LoVo (cell line): ENCODE measurements at places on chromosomes 4 and X.

DNA sequence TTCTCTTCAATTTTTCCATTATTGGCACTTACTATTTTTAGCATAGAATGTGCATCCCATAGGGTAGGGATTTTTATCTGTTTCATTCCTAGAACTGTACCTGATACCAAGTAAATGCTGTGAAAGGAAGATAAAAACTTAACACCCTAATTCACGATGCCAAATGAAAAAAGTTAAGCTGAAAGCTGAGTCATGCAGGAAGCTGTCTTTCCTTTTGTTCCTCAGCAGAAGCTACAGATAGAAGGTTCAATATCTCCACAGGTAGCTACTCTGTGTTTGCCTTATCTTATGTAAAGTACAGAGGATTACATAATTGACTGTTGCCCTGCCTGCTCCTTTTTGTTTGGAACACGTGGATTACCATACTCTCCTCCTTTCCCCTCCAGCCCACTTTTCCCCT lies 77.0 kb downstream of the LRP2BP start:
- no peak for DNase-seq

DNA sequence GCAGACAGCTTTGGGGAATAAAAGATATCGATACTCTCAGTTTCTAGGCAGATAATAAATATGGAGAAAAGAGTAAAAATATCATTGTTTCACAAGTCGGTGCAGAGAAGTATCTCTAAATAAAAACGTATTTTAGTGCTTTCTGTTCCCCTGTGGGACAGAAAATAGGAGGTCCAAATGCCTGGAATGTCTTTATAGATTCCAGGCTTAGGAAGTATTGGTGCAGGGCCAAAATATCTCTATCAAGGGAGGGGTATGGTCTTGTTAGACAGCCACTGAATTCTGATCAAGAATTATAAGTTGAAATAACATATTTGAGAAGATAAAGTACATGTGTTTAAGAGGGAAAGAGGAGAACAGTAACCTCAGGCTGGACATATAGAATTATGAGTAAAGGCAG lies 596.4 kb downstream of the PCDH18 start:
- DNase-seq, result no peak

GRCh38 chr4:125911058-125911457 lies 596.3 kb downstream of the FAT4 start:
- no peak for DNase-seq

GRCh38 chr4:82331814-82332213 lies 42.0 kb downstream of the HNRNPD start:
- DNase-seq, result no peak

DNA sequence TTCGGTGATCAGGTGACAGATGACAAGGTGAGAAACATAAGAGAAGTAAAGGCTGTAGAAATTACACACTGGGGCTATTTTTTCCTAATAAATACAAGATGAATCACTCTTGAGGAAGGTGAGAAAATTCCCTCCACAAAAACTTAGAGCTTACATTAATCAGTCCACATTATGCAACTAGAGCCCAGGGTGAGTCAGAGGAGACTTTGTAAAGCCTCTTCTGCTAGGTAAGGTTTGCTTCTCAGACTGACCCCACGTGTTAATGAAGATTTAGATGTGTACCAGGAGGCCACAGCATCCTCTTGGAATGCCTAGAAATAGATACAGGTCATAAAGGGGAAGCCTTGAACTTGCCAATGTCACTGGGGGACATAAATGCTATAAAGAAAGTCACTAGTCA lies 396.0 kb upstream of the SMIM31 start:
- DNase-seq, result no peak

DNA sequence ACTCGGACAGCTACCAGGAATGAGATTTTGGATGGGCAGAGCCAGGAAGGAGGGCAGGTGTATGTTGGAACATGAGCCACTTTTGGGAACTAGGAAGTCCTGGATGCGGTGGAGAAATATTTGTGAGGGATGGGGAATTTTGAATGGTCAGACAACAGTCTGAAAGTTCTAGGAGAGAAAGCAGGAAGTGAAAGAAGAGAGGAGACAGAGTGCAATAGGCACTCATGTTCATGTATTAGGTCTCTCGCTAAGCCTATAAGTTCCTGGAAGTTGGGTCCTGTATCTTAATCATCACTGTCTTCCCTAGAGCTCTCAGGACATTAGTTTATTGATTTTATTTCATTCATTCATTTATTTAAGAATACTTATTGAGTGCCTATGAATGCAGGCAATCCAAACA lies 65.7 kb upstream of the CITED1 start:
- no peak for DNase-seq

DNA sequence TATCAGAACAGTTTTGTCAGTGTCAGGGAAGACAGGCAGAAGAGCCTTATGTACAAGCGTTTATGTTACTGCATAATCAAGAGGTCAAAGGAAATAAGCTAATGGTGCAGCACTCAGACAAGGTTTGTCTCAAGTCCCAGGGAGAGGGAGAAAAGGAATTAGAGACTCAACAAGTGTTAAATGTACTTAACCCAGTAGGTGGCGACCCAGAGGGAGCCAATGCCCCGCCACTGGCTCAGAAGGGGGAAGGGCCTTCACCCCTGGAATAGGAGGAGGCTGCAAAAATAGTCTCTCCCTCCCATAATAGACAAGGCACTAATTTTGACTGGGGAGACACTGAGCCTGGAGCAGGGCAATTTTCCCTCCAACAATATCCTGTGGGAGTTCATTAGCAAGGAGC lies 14.1 kb upstream of the PAPSS1 start:
- no peak for DNase-seq

- no peak for DNase-seq
These were observed 88.0 kb upstream of the TLR2 start for GRCh38 chr4:153595894-153596601.

GRCh38 chr4:40321574-40322275 lies 13.4 kb upstream of the CHRNA9 start:
- no peak for DNase-seq

GRCh38 chr4:87316961-87317360 lies 5.7 kb downstream of the HSD17B13 start:
- DNase-seq, result no peak

DNA sequence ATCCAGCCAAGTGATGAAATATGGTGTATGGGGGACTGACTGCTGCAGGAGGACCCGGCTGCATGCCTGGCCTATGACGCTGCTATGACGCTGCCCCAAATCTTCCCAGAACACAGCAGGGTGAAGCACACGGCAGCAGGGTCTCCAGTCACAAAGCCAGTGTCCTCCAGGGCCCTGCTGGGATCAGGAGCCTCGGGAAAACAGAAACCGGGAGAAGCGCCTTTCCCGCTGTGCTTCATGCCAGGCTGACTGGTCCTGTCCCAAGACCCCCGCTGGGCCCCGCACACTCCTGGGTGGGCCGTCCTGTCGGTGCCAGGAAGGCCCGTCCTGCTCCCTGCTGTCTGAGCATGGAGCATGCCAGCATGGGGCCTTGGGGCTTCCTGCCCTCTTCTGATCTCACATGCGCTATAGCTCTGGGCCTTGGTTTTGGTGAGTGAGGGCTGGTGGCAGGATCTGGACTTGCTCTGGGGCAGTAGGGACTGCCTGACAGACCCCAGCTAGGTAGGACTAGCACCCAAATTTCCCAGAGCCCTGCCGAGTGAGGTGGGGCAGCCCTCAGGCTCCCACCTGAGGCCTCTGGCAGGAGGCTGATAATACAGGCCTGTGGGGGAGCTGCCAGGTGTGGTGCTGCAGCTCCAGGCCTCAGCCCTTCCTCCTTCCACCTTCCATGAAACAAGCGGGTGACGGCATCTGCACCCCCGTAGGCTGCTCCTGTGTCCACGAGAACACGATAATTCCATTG lies 64.0 kb downstream of the ACOX3 start:
- DNase-seq, result no peak

GRCh38 chrX:125998432-125998831 lies 167.7 kb downstream of the DCAF12L2 start:
- peak; percentile 0 for DNase-seq

DNA sequence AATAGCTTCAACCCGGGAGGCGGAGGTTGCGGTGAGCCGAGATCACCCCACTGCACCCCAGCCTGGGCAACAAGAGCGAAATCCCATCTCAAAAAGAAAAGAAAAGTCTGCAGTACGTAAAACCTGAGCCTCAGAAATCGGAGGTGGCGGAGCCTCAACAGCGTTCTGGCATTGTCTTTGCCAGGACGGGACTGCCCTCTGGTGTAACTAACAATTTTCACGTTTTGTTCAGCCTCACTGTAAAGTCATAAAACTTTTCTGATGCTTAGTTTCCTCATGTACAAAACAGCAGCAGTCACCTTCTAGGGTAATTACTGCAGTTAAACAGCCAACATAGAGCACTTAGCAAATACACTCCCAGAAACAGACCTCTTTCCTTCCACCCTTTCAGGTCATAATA lies 121.7 kb downstream of the RBM47 start:
- DNase-seq, result no peak

DNA sequence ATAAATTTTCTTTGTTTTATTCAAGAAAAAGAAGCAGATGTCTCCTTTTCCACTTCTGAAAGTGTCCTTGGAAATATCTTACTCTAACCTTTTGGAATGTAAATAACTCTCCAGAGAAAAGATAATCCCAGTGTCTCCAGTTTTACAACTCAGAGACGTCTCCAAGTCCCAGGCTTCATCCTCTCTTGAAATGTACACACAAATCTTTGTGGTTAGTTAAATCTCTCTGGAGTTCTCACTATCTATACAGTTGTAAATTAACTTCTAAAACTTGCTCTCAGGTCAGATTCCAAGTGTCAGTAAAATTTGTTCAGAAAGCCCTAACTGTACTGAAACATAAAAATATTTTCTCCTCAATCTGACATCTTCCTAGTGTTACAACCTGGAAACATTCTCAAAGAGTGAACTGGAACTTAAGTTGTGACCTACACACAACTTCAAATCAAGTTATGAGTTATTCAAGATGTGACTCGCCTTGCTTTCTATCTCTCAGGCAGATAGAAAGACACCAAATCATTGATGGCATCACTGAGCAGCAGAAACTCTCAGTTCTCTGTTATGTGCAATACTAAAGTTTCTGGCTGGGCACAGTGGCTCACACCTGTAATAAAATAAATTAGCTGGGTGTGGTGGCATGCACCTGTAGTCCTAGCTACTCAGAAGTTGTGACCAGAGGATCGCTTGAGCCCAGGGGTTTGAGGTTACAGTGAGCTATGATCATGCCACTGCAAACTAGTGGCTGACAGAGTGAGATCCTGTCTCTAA lies 284.2 kb downstream of the RCHY1 start:
- DNase-seq, result no peak

DNA sequence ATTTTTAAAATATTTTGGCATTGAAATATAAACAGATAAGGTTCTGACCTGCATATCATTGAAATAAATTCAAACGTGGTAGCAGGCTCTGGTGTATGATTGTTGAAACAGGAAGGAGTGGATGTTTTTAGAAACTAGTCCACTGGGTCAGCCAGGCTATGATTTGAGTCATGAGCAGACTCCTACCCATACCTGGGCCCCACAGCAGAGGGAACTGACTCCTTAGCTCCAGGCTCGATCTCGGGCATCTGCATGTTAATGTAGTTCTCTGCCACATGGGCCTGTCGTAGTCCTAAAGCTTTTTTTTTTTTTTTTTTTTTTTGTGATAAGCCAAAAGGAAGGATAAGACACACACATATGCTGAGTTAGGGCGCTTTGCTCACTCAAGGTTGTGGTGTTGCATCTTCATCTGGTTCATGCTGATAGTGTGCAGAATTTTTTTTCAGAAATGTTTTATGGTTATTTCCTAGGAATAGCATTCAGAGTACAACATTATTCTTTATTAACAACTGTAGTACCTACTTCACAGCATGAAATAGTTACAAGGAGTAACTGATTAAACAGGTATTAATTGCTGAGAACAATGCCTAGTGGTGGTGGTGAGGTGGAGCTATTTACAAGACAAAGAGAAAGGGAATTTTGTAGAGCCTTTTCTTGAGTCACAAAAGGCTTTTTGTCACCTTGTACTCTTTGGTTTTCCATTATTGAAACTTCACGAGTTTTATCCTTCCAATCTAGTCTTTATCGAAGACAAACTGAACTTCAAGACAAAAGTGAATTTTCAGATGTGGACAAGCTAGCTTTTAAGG lies 27.3 kb downstream of the OFD1 start:
- DNase-seq, result no peak

- no peak for DNase-seq
These were observed 387.6 kb downstream of the PDHA2 start for GRCh38 chr4:96227515-96227914.

DNA sequence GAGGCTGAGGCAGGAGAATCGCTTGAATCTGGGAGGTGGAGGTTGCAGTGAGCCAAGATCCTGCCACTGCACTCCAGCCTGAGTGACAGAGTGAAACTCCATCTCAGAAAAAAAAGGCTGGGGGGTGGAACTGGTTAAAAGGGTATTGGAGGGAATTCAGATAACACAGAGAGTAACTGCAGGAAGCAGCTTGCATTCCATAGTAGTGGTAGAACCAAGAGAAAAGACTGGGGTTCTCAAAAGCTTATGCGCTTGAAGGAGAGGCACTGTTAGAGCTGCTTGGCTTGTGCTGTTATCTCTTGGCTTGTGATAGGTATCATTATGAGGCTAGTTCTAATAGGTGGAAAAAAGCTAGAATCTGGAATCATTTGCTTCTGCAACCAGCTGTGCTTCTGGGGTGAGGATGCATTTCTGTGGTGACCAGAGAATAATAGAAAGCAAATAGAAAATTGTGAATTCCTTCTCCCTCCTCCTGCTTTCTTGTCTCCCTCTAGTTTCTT lies 91.2 kb upstream of the ELOVL6 start:
- DNase-seq, result no peak

DNA sequence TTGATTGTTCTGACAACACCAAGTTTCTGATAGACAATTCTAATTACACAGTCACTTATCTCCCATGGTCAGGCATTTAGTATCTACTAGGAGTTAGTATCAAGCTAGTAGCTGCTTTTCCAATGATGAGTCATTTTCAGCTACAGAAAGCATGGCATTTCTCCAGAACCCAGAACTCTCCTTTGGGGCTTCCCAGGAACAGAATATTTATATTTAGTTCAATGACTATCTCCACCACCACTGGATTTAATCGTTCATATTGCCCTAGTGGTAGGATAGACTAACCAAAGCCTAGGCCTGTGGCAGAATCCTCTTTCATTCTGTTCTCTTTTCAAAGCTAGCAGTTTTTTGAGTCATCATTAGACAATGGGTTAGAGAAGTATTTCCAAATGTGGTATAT lies 569.4 kb downstream of the GABRG1 start:
- no peak for DNase-seq

- peak; percentile 0 for DNase-seq
These were observed 150.3 kb downstream of the MSL3 start for GRCh38 chrX:11908371-11908770.

DNA sequence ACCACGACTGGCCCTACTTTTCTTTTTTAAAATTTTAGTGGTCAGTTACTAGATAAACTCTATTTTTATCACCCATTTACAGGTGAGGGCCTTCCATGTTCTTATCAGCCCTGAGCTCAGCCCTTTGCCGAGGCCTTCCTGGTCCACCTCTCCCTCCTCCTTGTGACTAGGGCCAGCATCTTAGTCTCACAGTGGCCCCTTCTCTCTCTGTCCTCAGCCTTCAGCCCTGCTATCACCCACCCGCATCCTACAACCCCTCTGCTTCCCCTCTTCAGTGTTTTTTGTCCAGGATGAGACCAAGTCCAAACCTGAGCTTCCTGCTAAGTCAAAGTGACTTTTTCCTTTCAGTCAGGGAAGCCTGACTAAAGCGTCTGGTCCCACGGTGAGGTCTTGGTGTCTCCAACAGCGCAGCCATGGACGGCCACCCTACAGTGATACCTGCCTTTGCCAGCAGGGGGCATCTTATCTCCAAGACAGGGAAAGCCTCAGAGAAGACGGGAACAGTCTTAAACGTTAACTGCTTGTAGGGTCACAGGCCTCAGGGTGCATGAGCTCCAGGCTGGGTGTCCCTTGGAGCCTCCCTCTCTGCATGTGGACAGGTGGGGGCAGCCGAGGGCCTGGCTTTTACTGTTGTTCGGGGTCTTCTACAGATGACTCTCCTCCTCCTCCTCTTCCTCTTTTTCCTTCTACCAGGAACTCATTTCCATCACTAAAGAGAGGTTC lies 11.7 kb upstream of the GAGE10 start:
- DNase-seq, result peak; percentile 24
